ENCODE measurements at places on chromosomes 3 and 15.

DNA sequence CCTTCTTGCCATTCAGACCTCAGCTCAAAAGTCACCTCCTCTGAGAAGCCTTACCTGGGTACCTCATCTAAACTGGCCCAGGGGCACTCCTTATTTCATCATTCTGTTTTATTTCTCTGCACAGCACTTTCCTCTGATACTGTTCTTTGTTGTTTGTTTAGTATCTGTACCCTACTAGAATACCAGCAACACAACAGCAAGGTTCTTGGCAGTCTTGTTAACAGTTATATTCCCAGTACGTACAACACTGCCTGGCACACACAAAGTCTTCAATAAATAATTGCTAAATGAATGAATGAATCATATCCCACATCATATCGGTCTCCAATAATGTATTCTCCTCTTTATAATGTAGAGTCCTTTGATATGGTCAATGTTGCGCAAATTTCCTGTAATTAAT lies 188.1 kb downstream of the FOXP1 start:
- DNase-seq: no peak

DNA sequence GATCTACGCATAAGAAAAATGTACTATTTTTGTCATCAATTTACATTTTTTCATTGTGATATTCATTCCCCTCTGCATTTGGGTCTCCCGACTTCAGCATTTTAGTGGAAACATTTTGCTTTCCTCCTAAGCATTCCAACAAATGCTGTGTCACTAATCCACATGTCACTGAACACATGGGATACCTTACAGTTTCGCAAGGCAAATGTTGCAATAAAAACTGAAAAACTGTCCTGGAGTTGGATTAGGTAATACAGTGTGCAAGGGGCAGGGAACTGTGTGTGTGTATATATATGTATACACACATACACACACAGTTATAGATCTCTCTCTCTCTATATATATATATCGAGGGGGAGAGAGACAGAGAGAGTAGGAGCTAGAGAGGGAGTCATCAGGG lies 632.2 kb downstream of the MAGI1 start:
- no peak for DNase-seq

- DNase-seq: no peak
These were observed 62.1 kb downstream of the POMGNT2 start for GRCh38 chr3:43043793-43044192.

GRCh38 chr3:15206662-15207576 lies 873 bp downstream of the CAPN7 start:
- no peak for DNase-seq

- no peak for DNase-seq
These were observed 397.7 kb downstream of the DIPK2A start for GRCh38 chr3:144369129-144369879.

- no peak for DNase-seq
These were observed 126.1 kb upstream of the ABHD17C start for GRCh38 chr15:80568876-80569605.

- no peak for DNase-seq
These were observed 17.2 kb downstream of the CPN2 start for GRCh38 chr3:194333981-194334320.

DNA sequence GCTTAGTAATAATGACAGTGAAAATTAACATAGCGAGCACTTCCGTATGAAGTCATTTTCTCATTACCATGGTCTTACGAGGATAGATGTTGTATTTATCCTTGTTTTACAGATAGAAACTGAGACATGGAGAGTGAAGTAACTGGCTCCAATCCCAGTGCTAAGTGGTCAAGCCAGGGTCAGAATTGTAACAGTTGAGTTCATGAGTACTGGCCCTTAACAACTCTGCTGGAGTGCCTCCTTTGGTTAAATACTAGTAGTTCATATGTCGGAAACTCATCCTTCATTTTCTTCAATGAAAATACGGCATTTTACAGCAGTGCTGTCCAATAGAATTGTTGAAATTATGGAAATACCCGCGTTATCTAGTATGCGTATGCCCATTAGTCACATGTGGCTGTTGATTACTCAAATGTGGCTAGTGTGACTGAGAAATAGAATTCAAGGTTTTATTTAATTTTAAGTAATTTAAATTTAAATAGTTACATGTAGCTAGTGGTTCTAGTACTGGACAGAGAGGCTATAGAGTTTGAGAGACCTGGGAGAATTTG lies 32.5 kb downstream of the FNDC3B start:
- no peak for DNase-seq

DNA sequence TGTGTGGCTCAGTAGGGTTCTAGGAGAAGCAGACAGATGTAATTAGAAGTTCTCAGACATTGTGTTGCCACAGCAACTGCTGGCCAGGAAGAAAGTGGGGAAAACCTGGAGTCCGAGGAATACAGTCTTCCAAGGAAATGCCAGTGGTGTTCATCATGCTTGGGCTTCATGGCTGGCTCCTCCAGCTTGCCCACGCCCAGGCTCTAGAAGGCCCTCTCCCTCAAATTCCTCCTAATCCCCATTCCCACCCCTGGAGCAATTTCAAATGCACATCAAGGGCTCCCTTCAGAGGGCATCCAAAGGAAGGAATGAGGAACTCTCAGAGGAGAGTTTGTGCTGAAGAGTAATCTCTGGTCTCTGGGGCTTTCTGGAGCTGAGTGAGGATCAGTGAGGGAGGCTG lies 21.9 kb downstream of the FSTL1 start:
- DNase-seq: no peak

- DNase-seq: no peak
These were observed 110.2 kb downstream of the ADCY5 start for GRCh38 chr3:123338620-123339061.

- no peak for DNase-seq
These were observed 9.7 kb upstream of the TATDN2 start for GRCh38 chr3:10238345-10239183.

DNA sequence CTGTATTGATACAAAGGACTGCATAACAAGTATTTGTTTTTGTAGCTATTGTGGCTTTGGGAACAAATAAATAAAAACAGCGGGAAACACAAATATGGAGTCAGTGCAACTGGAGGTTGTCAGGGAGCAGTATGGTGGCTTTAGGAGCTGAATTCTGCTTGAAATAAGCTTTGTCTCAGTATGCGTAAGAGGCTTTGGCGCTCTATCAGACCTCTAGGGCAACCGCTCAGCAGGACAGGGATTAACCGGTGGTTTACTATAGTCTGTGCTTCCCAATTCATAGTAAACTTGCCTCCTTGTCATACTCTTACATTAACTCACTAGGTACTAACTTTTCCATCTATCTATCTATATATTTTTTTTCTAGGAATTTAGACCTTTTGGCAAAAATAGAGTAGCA lies 104.6 kb downstream of the ZIC1 start:
- DNase-seq: no peak

GRCh38 chr15:73325191-73325861 lies 43.4 kb downstream of the HCN4 start:
- DNase-seq: no peak

DNA sequence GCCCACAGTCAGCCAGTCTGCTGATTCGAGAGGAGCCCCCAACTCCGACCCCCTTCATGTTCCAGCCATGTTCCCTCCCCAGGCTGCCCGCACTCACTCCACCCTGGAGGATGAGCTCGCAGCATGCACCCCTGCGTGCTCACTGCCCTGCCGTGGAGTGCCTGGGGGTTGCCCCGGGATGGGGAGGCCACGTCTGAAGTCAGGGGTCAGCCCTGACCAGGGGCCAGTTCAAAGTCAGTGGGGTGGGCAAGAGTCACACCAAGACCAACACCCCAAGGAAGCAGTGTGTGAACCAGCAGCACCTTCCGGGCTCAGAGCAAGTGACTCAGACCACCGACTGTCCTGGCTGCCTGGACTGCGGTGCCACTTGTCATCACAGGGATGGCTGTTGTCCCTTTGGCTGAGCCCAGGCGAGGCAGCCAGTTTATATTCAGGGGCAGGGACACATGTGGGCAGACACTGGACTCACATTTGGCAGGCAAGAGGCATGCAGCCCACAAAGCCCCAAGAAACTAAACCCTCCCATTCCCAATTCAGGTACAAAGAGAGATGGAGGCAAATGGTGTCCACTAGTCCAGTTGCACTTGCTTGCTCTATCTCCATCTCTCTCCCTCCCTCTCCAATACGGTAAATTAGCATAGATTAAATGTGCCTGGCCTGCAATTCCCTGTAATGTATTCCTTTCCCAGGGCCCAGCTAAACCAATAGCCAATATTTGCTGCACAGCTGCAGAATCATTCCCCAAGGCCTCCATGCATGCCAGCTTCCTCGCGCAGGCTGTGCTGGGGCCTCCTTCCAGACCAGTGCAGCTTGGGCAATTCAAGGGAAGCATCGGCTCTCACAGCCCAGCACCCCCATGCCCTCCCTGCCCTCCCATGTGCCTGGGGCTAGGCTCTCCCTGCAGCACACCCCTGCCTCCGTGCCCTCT lies 135.7 kb upstream of the IQSEC1 start:
- DNase-seq: no peak

- no peak for DNase-seq
These were observed 151.0 kb upstream of the THBS1 start for GRCh38 chr15:39429898-39430357.

GRCh38 chr3:144244662-144245061 lies 273.0 kb downstream of the DIPK2A start:
- DNase-seq: no peak

DNA sequence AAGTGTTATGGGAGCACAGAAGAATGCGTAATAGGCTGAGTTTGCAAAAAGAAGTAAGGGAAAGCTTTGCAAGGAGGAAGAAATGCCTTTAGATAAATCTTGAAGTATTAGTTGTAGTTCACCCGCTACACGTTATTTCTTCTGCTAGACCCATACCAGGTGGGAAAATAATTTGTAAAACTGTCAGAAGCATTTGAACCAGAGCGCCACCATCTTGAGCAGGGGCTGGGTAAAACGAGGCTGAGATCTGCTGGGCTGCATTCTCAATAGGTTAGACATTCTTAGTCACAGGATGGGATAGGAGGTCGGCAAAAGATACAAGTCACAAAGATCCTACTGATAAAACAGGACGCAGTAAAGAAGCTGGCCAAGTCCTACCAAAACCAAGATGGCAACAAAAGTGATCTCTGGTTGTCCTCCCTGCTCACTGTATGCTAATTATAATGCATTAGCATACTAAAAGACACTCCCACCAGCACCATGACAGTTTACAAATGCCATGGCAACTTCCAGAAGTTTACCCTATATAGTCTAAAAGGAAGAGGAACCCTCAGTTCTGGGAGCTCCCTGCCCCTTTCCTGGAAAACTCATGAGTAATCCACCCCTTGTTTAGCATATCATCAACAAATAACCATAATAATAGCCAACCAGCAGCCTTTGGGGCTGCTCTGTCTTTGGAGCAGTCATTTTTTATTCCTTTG lies 50.0 kb upstream of the ZNF280D start:
- no peak for DNase-seq

DNA sequence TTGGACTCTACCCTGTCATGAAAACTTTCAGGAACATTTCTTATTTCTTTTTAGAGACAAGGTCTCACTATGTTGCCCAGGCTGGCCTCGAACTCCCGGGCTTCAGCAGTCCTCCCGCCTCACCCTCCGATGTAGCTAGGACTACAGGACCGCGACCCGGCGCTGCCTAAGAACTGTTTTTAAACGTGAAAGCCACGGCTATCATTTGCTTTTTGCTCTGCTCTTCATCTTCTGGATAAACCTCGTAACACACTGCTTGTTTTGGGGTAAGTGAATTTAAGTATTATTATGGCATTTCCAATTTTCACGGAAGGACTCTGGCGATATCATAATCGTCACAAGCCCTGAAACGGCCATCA lies 14.3 kb upstream of the CCNL1 start:
- DNase-seq: no peak

DNA sequence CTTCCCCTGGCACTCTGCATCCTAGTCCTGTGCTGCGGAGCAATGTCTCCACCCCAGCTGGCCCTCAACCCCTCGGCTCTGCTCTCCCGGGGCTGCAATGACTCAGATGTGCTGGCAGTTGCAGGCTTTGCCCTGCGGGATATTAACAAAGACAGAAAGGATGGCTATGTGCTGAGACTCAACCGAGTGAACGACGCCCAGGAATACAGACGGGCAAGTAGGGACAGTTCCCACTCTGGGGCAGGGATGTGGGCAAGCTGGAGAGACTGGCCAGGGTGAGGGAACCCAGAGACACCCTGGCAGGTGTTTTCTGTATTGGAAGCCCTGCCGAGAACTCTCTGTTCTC lies 247 bp downstream of the FETUB start:
- no peak for DNase-seq

DNA sequence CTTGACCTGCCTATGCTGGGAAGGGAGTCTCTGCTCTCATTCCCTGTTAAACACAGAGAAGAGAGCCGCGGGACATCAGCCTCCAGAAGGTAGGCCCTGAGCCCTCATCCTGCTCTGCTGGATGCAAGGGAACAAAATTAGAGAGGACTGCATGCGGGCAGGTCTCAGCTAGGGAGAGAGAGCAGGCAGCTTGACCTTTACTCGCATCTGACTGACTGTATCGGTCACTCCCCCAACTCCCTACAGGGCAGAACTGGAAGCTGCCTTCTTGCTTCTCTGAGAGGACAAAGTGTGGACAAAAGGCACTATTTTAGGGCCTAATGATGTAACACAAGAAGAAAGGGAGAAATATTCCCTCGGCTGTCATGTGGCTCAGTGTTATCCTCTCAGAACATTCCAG lies 38.7 kb upstream of the ATOSA start:
- no peak for DNase-seq

DNA sequence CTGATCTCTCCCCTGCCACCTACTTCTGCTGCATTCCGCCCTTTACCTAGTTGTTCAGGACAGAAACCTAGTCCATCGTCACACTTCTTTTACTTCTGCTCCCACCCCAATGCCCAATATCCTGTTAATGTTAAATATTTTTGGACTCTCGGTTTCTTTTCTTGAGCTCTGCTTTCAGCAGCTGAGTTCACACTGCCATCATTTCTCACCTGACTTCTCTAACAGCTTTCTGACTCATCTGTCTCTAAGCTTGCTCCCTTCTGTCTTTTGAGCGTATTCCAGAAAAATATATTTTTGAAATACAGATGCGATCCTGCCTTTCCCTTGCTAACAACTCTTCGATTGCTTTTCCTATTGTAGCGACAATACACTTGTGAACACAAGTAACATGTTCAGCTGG lies 183.4 kb downstream of the KLHL25 start:
- no peak for DNase-seq

DNA sequence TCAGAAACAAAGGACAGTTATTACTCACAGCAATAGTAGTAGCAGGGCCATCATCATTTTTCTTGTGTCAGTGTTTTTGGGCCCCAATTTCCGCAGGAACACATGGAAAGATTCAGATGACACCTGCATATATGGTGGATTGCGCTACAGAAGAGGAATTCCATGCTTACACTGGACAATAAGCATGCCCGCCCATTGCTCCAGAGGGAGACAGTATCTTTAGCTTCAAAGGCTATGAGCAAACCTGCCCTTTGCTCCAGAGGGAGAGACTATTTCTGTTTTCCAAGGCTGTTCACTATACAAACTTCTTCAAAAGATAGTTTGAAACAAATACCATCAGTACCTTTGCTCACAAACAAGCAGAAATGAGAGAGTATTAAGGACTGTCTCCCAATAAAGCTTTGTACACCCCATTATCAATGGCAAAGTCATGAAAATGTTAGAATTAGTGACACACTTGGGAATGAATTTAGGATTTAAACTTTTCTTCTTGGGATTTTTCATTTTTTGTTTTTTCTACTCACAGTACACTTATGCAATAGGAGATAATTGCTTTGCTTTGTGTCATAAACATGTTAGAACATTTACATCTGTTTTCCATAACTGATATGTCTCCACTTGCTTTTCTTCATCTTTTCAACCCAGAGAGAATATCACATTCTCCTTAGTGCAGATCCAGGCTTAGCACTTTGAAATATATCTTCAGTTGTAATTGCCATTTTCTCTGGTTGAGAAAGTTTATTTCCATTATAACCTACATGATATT lies 564.5 kb upstream of the ZNF717 start:
- DNase-seq: no peak

- DNase-seq: no peak
These were observed 10.0 kb downstream of the EIF2B5 start for GRCh38 chr3:184145111-184145524.

All from KG1 (cell line).